ENCODE measurements at places on chromosomes 12 and 14.

DNA sequence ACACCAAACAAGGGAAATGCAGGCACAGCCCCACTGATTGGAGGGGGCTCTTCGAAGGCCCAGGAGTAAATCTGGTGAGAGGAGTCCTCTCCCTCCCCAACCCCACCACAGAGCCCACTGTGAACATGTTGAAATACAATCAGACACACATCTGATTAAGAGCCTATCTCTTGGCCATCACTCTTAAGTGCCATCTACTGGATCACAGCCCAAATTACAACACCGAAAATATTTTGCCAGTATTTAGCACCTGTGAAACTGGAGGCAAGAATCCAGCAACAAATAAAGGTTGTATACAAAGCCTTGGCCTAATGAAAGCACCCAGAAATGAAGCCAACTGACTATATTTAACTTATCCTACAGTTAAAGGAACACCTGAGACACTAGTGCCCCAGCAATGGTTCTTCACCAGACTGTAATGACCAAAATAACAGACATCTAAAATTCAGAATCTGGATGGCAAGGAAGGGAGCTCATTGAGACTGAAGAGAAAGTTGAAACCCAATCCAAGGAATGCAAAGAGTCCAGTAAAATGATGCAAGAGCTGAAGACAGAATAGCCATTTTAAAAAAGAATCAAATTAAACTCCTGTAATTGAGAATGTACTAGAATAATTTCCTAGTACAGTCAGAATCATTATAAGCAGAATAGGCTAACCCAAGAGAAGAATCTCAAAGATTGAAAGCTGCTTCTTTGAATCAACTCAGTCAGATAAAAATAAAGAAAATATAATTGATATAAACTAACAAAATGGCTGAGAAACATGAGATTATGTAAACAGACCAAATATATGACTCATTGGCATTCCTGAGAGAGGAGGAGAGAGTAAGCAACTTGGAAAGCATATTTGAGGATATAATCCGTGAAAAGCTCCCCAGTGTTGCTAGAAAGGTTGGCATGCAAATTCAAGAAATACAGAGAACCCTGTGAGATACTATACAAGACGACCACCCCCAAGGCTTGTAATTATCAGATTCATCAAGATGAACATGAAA, 1117.0 kb downstream of the FLRT2 start:
- DNase-seq: no peak

DNA sequence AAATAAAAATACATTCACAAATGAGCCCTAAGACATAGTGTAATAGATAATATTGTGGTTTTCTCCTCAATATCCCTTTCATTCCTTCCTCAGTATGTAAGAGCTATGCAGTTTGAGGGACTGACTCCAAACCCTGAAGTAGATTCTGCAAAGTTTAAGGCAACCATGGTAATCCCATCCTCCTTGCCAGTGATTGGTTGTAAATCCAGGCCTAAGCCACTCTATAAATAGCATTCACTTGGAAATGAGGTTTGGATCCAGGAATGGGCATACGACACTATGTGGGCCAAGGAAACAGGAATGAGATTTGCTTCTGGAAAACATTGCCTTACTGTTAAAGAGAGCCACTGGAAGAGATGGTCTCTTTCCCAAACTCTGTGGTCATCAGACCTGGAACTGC, 468.7 kb upstream of the SOX5 start:
- DNase-seq: no peak

GRCh38 chr12:49219417-49220026, 30.6 kb upstream of the TUBA1A start:
- no peak for DNase-seq

GRCh38 chr14:74160763-74161162, 76.0 kb downstream of the LIN52 start:
- no peak for DNase-seq

DNA sequence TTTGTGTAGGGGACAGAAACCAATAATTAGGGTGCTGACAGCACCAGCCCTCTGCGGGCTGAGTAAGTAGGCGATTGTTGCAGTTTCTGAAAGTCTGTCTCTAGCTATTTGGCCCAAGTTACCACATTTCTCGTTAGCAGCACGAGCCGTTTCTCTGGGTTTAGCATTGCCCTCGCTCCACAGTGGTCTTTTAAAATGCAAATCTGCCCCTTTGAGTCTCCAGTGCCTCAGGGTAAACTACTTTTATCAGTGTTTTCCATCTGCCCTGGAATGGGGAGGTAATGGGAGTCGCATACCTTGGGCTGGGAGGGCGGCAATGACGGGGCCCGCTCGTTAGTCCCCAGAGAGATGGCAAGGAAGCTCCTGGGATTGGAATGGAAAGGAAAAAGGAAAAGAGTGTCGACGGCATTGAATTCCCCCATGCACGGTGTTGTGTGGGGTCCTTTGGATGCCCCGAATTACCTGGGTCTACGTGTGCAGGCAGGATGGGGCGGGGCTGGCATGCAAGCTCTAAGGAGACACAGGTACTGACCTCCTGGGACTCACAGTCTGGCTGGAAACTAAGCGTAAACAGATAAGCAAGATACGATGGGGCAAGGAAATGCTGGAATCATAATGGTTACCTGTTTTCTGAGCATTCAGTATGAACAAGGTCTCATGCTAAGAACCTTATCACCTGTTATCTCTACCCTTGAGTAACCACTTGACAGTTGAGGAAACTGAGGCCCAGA, 131.8 kb upstream of the MAP1LC3B2 start:
- DNase-seq: no peak

DNA sequence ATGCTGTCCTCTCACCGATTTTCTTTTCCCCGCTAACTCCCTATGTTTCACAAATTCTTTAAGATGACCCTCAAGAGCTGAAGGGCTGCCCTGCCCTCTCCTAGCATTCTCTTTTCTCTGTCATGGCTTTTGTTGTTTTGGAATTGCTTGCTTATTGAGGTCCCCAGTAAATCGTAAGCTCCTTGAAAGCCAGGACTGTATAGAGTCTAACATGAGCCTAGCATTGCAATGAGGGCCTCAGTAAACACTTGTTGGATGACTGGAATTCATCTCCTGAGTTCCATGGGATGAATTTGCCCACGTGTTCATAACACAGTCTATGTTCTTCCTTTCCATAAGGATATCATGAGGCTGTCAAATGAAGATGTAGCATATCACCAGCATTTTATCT, 92.2 kb downstream of the APAF1 start:
- DNase-seq: no peak

GRCh38 chr12:111448846-111449790, 43.4 kb downstream of the SH2B3 start:
- DNase-seq: no peak

- DNase-seq: peak; percentile 30
Measured at GRCh38 chr12:71746974-71747611, 7.6 kb upstream of the RAB21 start.

DNA sequence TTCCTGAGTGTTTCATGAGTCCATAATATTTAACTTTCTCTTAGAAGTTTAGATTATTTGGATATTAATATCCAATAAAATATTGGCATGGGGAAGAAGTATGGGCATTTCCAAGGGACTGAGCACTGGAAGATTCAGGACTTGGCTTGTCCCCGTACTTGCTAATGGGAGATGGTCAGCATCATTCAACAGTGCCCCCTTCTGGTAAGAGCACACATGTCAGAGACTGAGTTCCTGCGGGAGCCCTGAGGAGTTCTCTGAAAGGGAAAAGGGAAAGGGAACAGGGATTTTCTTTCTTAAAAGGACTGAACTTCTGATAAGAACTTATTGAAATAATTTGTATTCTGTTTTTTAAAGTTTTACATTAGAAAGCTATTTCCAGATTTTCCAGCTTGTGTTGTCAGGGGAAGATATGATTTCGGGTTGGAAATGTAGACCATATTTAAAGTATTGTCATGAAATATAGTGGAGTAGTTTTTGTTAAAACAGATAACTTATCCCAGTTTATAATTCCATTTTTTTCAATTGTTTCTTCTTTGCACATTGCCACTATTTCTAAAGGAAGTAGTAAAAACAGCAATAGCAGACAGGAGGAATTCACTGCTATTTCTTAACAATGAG, 59.8 kb upstream of the C12orf71 start:
- no peak for DNase-seq

GRCh38 chr12:11461433-11461832, 66.1 kb upstream of the PRB2 start:
- DNase-seq: no peak

DNA sequence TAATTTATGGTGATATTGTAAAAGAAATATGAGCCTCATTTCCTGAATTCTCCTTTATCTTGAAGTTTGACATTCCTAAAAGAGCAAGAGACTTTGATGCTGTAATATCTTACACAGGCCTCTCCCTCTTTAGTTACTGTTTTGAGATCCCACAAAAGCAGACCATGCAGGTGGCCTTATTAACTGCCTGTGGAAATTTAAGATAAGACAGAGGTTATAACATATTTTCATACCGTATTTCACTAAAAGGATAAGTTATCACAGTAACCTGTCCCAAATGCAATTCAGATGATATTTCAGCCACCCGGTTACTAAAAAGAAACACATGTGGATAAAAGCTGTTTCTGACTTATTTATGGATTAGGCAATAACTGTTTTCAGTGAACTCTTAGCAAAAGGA, 150.1 kb downstream of the NAV3 start:
- no peak for DNase-seq

DNA sequence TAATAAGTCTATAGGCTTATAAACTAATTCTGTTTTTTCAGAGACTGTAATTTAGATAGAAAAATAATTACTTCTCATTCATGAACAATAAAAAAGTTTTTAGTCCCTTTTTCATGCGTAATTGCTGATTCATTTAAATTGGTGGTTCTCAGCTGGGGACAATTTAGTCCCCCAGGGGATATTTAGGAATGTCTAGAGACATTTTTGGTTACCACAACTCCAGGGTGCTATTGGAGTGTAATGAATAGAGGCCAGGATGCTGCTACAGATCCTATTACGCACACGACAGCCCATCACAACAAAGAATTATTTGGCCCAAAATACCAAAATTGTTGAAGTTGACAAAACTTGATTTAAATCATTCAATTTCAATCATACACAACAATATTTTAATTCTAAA, 22.8 kb upstream of the VCPKMT start:
- DNase-seq: no peak

- DNase-seq: no peak
Measured at GRCh38 chr14:80100681-80101080, 110.6 kb downstream of the DIO2 start.

- DNase-seq: no peak
Measured at GRCh38 chr12:129984106-129984505, 80.3 kb upstream of the TMEM132D start.

GRCh38 chr12:95977764-95978305, 18.3 kb downstream of the HAL start:
- no peak for DNase-seq

DNA sequence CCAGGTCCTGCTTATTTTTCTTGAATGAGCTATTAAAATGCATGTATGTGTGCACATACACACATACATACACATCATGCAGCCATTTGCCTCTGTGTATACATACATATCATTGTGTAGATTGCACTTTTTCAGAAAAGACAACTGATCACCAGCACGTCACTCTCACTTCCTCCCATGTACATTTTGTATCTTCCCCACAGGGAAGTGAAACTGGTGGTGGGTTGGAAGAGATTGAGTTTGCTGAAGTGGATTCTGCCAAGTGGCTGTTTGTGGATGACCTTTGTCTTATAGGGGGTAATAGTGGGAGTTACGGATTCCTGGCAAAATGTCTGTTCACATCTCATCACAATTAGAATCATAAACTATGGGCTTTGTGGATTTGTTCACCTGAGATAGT, 448.6 kb downstream of the RAD51B start:
- no peak for DNase-seq

GRCh38 chr14:104643306-104643705, 38.7 kb upstream of the TMEM179 start:
- no peak for DNase-seq

- peak; percentile 57 for DNase-seq
Measured at GRCh38 chr14:70416725-70417349, at the start of gene SYNJ2BP. Gene SYNJ2BP (minus strand): TSS chr14:70417090. CDS start chr14:70416963, 127 bp downstream.

DNA sequence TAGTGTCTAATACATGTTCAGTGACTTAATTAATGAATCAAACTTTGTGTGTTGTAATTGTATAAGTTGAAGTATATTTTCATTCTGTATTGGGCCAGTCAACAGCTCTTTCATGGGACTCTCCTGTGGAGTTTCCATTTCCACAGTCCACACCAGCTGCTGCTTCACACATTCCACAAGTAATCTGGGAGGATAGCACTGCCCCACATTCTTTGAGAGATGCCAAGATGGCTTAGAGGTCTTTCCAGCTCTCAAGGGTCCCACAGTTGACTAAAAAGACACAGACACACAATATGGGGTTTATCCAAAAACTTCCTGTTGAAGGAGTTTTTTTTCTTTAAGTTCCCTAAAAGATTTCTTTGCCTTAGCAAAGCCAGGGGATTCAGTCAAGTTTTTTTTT, 408.3 kb downstream of the AACS start:
- no peak for DNase-seq

- DNase-seq: peak; percentile 70
Measured at GRCh38 chr14:61342486-61342885, 21.1 kb downstream of the PRKCH start.

GRCh38 chr14:58455593-58456265, 28.2 kb downstream of the KIAA0586 start:
- DNase-seq: no peak

GRCh38 chr12:66036317-66036716, 94.2 kb downstream of the LLPH start:
- no peak for DNase-seq

DNA sequence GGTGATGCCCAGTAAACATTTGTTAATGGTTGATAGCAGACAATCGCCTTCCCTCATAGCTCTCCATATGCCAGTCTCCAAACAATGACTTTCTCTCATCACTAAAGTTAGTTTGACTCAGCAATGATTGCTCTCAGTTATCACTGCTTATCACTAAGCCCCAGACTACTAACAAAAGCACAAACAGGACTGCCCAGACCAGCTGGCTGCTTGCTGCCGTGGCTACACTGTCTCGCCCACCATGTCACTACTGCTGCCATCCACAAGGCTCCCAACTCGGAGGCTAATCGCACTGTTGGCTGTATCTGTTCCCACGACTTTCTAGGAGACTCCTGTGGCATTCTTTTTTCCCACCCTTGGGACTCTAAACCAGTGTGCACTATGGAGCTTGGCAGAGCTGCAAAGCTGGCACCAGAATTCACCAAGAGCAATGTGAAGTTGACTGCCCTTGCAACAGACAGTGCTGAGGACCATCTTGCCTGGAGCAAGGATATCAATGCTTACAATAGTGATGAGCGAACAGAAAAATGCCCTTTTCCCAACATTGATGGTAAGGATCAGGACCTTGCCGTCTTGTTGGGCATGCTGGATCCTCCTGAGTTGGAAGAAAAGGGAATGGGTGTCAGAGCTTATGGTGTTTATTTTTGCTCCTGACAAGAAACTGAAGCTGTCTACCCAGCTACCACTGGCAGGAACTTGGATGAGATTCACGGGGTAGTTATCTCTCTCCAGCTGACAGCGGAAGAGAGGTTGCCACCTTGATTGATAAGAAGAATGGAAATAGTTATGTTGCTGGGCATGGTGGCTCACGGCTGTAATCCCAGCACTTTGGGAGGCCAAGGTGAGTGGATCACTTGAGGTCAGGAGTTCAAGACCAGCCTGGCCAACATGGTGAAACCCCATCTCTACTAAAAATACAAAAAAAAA, 27.1 kb upstream of the NR2C1 start:
- DNase-seq: no peak

- DNase-seq: no peak
Measured at GRCh38 chr12:57547288-57548012, 458 bp upstream of the DCTN2 start.
